ENCODE measurements at places on chromosomes 11 and 22.

GRCh38 chr22:35638001-35638400 is 10.2 kb upstream of the APOL6 start:
- no peak for DNase-seq

GRCh38 chr11:44529895-44530412 is 35.5 kb upstream of the CD82 start:
- DNase-seq, result no peak

DNA sequence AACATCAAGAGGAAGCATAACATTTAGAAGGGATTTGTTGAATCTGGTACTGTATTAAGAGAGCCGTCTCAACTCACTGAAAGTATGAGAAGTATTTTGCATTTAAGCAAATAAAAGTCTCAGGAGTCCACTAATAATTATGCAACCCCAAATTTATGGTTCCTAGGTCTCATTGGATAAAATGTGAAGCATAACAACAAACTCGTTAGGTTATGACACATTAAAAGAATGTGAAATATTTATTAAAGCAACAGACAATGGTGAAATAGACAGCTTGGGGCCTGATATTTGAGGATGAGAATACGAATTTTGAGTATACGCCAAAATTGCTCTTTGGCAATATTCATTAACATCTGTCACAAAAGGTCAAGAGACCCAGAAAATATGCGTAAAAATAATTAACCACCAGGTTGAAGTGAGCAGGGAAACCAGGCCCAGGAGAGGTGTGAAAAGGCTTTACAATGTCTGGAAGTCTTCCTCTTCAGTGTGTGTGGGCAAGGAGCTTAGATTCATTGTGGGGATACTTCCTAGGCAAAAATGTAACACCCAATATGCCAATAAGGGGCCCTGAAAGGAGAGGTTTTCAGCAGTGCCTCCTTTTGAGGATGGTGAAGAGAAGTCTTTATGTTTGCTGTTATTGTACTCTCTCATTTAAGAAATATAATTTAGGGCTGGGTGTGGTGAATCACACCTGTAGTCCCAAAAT is 89.2 kb downstream of the FDX1 start:
- DNase-seq, result no peak

DNA sequence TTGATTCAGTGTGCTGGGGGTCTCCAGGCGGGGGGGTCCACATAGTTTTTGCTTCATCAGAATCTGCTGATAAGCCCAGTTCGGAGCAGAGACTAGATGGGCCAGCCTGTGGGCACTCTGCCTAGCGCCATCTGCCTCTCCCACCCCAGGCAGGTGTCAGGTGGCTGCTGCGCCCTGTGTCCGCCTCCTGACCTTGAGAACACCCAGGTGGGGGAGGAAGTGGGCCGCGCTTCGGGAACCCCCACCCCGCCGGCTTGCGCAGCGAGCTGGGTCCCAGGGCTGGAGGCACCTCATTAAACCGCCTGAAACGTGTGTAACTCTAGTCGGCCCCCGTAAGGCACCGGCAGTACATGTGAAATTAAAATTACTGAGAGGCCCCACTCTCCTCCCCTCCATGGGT is 113.6 kb downstream of the KCNQ1 start:
- no peak for DNase-seq

- DNase-seq, result no peak
Observed at GRCh38 chr22:25027043-25027906, 74.8 kb downstream of the KIAA1671 start.

DNA sequence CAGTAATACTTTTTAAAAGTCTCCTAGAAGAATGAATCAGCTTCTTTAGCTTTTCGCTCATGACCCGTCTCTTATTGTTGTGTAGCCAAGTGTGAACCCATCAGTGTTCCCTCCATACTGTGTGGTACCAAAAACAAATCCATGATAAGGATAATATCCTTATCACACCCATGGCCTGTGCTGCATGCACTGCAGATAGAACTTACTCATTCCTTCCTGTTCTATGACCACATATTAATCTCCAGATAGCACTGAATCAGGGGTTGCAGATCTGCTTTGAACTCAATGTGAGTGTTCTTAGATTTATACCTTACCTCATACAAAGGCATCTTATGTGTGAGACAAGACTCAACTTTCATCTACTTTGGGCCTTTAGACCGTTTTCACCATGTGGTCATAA is 373.4 kb downstream of the JRKL start:
- no peak for DNase-seq

DNA sequence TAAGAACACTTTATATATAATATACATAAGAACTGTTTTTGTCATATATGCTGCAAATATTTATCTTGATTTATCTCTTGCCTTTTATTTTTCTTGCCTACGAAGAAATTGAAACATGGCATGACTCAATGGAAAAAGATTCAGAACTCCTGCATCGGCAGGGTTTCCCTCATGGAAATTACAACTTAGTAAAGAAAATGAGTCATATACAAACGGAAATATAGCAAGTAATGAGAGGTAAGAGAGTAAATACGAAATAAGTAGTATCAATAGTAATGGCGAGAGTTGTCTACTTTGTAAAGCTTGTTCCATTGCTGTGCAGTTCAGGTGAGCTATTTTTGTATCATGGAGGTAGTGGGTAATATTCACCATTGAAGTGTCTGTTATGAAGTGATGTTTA is 350.4 kb downstream of the DDX10 start:
- DNase-seq, result peak; percentile 53

DNA sequence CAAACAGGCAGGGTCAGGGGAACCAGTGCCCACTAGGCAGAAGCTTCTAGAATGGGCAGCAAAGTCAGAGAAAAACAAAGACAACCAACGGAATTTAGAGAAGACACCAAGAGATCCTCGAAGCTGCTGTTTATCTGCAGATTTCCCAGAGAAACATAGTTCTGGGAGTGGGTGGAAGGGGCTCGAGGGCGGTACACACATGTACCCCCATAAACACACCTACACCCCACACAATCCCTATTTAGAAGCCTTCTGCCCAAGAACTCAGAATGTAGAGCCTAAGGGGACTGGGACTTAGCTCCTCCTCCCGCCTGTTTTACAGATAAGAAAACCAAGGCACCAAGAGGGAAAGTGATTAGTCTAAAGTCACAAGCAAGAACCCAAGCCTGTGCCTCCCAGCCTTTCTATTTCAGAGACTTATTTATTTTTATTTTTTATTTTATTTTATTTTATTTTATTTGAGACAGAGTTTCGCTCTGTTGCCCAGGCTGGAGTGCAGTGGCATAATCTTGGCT is 6.4 kb downstream of the NPTXR start:
- DNase-seq, result no peak

- no peak for DNase-seq
Observed at GRCh38 chr11:131874070-131874469, 503.7 kb downstream of the NTM start.

GRCh38 chr11:6129635-6130034 is 22.2 kb downstream of the OR56B4 start:
- no peak for DNase-seq

- DNase-seq, result no peak
Observed at GRCh38 chr11:122207505-122207904, 91.5 kb upstream of the BLID start.

- DNase-seq, result no peak
Observed at GRCh38 chr22:28911777-28912669, 28.7 kb downstream of the ZNRF3 start.

DNA sequence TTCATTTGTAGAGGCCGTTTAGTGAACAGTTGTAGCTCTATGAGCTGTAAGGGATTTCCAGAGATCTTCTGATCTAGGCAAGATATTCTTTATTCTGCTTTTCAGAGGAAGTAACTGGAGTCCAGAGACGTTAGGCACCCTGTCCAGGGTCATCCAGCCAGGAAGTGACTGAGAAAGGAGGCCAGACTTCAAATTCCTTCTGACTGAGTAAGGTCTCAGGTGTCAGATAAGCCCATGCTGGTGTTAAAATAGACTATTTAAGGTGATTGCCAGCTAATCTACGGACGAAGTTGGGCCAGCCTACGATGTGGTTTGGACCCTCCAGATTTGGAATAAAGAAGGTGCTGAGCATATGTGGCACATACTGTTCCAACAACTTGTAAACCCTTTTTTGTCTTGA is 54.6 kb downstream of the GRIK4 start:
- DNase-seq, result no peak

DNA sequence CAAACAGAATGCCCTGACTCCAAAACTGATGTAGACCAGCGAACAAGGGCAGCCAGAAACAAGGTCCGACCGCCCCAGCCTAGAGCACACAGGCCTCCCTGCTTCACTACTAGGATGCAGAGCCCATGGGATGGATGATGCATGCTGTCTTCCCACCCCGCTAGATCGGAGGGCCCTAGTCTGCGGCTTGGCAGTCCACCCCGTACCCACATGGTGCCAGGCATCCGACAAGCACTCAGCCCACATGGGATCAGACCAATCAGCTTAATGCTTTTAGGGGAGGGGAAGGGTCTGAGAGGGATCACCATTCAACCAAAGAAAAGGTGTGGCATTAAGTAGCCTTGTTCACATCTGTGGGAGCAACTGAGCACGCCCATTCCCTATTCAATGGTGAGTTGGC is 30.6 kb downstream of the PISD start:
- no peak for DNase-seq

- no peak for DNase-seq
Observed at GRCh38 chr22:39214006-39214382, 30.8 kb downstream of the PDGFB start.

- no peak for DNase-seq
Observed at GRCh38 chr22:37519268-37520195, at the start of gene CARD10. TSS of gene CARD10 (minus strand) at chr22:37519415. CDS start at chr22:37519200, 215 bp downstream.

GRCh38 chr11:75541193-75542087 is 15.7 kb upstream of the GDPD5 start:
- no peak for DNase-seq

- no peak for DNase-seq
Observed at GRCh38 chr22:36938028-36938425, 24.6 kb downstream of the CSF2RB start.

- no peak for DNase-seq
Observed at GRCh38 chr11:14111496-14111895, 149.0 kb downstream of the SPON1 start.

- DNase-seq, result no peak
Observed at GRCh38 chr11:22192289-22192641, 620 bp upstream of the ANO5 start.

DNA sequence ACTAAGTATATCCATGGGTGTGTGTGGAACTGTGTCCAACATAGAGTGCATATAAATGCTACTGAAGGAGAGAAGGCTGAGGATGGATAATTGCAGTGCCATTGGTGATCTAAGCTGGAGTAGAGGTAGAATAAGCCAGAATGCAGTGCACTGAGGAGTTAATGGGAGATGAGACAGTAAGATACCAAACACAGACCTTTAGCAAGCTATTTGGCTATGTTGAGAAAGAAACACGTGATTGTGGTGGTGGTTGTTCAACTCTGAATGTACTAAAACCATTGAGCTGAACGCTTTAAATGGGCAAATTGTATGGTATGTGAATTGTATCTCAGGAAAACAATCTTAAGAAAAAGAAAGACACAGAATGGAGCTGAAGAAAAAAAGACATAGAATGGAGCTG is 22.8 kb downstream of the JAML start:
- DNase-seq, result no peak

DNA sequence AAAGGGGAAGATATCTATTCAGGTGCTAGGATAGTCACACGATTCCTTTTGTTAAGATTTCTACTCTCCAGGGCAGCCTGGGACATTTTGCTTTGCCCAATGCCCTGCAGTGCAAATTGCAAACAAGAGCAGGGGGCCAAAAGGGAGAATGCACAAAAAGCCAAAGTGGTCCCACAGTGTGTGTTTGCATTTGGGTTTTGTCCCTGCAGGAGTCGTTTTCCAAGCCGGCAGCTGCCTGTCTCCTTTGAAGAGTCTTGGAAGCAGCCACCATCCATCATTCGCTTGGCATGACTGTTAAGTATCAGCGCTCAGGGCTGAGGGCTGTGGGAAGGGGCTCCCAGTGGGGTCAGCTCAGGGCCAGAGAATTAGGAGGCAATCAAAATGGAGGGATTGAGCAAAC is 184.7 kb downstream of the MIAT start:
- no peak for DNase-seq

DNA sequence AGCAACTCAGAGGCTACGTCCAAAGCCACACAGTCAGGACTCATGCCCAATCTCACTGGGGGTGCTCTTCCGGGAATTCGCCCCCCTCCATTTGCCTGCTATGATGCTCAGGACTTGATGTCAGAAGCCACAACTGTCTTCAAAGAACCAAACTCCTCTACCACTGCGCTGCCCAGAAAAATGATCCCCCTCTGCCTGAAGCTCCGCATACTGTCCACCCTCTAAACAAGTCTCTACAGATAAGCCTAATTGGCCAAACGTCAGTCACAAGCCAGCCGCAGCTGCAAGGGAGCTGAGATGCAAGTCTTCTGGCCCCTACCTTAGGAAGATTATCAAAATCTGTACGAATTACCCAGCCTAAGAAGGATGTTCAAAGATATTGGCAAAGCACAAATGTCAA is 294.6 kb downstream of the BUD13 start:
- no peak for DNase-seq

- no peak for DNase-seq
Observed at GRCh38 chr11:47243454-47243853, 5.2 kb downstream of the ACP2 start.

- no peak for DNase-seq
Observed at GRCh38 chr11:27328614-27329013, 34.4 kb downstream of the CCDC34 start.

DNA sequence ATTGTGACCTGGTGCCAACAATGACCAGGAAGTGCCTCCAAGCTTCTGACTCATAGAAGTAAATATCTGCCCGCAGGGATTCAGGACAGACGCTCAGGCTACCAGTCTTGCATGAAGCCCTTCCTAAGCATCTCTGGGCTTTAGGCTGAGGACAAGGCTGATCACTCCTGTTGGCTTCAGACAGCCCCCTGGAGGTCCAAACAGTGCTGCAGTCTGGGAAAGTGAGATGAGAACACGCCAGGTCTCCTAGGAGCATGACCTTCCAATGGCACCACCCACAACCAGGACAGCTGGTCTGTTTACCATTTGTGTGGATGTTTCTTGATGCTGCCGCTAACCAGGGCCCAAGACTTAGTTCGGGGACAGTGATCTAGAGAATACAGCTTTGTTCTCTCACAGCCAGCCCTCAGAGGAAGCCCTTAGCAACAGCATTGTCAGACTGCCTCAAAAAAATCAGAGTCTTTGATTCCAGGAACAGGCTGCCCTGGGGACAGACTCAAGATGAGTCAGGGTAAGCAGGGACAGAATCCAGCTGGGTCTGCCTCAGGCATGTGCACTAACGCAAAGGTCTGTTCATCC is 111.2 kb downstream of the ZNF280B start:
- DNase-seq, result no peak

DNA sequence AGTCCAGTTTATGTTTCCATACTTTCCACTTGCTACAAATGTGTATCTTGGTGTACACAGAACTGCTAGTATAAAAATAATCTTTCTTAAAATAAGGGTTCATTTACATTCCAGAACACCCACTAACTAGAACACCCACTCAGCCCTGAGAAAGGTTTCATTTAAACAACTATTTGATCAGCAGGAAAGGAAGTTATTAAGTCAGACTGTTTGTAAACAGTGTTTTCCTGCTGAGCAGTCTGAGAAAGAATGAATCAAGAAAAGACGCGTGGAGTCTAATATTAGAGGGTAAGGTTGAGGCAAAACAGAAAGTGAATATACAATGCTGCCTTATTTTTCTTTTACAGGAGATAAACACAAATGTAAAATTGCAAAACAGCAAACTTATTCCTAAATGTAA is 32.7 kb downstream of the NARS2 start:
- no peak for DNase-seq

GRCh38 chr11:76808996-76809395 is 25.8 kb downstream of the TSKU start:
- DNase-seq, result no peak
